ENCODE measurements at places on chromosomes 1 and 21.

GRCh38 chr1:10639775-10640578 lies 156.5 kb downstream of the CASZ1 start:
- no peak for DNase-seq

GRCh38 chr1:246680696-246681130 lies 43.5 kb upstream of the SCCPDH start:
- DNase-seq: no peak

GRCh38 chr1:225820522-225821120 lies 10.7 kb downstream of the EPHX1 start:
- no peak for DNase-seq

- no peak for DNase-seq
These were observed 347.3 kb downstream of the DPYD start for GRCh38 chr1:97573553-97573952.

GRCh38 chr1:217554849-217555248 lies 76.0 kb downstream of the GPATCH2 start:
- no peak for DNase-seq

All from CD4-positive, CD25-positive, alpha-beta regulatory T cell (primary cell).